Lung (tissue), 17 donors: ENCODE measurements at places on chromosomes 1 and 21.
A peak's percentile ranks its signal among the peaks of the same experiment; 100 is the strongest.

DNA sequence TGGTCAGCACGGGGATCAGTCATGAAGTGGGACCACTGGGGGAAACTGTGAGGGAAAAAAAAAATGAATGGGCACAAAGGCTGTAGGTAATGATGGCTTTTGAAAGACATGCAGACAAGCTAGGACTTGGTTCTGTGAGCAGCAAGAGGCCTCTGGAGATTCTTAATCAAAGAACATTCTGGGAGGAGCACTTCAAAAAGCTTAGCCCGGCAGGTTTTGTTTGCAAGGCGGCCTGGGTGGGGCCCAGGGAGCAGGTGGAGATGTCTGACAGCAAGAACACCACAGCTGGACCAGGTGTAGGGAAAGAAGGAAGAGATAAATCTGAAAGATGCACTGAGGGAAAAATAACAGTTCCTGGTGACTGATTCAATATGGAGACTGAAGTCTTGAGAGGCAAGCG, 6.0 kb downstream of the TEX35 start:
- no peak for DNase-seq

DNA sequence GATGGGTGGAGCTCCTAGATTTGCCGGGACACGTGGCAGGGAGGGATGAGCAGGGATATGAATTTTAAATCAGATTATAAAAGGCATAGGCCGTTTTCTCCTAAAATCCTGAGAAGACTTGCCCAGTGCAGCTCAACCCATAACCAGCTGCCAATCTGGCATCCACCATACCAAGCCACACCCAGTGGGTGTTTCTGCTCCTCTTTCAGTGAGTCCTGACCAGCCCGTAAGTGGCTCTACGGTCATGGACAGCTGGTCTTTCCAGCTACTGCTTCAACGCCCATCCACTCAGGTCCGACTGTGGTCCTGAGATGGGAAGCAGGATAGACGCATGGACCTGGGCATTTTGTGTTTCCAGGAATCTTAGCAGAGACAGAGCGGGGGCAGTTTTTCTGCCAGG, 107.2 kb downstream of the LAMC2 start:
- no peak for DNase-seq

DNA sequence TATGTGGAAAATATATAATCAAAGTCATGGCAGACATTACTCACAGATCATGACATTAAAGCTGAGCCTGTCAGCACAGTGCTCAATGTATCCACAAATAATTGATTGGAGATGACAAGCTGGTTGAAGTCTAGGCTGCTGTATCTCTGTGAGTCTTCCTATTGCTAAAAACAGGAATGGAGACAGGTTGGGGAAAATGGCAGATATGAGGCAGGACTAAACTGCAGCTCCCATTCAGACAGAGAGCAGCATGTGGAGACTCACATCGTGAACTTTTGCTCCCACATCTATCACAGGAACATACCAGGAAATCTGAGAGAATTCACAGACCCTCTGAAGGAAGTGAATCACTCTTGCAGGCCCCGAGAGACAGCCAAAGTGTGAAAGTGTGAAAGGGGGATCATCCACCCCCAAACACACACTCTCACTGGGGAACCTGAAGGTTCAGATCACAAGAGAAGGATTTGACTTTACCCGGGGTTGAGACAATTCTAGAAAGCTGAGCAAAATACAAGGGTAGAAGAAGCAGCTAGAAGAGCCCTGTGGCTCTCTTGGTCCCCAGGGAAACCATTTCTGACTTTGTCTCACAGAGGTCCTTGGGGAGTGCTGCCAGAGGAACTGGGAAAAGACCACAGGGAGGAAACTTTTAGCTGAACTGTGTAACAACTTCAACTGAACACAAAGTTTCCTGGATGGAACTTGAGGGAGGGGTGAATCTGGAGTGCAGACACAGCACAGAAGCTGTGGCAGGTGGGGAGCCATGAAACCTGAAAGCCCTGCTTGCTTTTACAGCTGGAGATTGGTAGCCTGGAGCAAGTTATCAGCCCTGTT, 173.4 kb downstream of the S1PR1 start:
- no peak for DNase-seq

GRCh38 chr1:20609541-20609940, 20.6 kb downstream of the CDA start:
- DNase-seq = no peak

GRCh38 chr1:86137436-86137835, 19.1 kb downstream of the COL24A1 start:
- DNase-seq = no peak

- DNase-seq = no peak
These were observed 19.5 kb downstream of the IFFO2 start for GRCh38 chr1:18936814-18937481.

DNA sequence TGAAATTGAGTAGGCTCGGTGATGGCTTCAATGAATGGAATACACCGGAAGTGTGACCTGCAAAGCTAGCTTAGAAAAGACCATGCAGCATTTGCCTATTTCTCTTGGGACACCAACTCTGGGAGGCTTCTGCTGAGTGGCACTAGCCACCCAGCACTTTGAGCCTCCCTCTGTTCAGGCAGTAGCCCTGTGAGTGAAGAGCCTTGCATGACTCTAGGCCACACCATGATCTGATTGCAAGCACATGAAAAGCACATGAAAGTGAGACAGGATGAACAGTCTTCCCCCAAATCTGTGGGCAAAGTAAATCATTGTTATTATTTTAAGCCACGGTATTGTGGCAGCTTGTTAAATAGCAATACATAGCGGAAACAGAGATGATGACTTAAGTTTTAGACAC, 2.8 kb downstream of the CD48 start:
- DNase-seq = no peak

- DNase-seq = no peak
These were observed 695 bp upstream of the ALG14 start for GRCh38 chr1:95073446-95073845.

DNA sequence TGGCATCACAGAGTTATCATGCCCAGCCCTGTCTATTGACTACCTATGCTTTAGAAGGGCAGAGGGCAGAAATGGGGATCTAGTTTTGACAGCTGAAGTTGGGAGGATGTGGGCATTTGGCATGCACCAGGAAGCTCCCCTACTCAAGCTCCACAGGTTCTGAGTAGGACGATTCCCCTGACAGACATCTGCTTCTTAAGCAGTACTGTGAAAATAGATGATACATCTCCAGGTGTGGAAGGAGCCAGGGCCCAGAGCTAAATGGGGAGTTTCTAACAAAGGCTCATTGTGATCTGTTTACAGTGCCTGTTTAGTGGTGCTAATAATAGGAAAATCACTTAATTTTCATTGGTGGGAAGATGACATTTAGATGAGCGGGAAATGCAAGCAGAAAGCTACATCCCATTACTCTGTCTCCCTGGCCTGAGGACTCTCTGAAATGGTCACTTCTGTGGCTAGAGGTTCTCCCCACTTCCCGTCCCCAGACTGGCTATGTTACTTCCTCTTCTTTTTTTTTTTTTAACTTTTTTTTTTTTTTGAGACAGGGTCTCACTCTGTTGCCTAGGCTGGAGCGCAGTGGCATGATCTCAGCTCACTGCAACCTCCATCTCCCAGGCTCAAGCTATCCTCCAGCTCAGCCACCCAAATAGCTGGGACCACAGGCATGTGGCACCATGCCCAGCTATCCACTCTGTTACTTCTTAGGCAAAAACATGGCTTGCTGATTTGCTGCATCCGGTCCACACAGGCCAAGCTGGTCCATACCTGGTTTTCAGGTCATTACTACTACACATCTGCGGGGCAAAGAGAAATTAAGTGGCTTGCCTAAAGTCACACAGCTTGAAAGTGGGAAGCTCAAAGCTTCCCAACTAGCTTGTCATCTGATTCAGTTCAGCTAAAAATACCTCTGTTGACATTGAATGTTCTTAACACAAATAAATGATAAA, 23.2 kb upstream of the CNIH3 start:
- peak; percentile 45 for DNase-seq

GRCh38 chr1:245475961-245476516, 321.3 kb downstream of the KIF26B start:
- no peak for DNase-seq

DNA sequence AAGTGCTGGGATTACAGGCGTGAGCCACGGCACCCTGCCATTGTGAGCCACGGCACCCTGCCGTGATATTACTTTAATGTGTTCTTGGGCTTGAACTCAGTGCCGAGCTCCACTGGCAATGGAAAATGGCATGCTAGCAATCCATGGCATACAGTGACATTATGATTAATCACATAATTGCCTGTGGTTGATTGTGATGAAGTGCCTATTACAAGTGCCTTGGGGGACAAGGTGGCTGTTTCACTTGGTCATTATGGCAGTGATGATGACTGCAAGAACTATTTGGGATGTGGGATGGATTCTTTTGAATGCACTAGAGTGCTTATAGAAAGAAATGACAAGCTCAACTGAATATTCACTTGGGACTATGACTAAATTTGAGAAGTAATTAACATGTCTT, 22.3 kb upstream of the HPCAL4 start:
- no peak for DNase-seq

DNA sequence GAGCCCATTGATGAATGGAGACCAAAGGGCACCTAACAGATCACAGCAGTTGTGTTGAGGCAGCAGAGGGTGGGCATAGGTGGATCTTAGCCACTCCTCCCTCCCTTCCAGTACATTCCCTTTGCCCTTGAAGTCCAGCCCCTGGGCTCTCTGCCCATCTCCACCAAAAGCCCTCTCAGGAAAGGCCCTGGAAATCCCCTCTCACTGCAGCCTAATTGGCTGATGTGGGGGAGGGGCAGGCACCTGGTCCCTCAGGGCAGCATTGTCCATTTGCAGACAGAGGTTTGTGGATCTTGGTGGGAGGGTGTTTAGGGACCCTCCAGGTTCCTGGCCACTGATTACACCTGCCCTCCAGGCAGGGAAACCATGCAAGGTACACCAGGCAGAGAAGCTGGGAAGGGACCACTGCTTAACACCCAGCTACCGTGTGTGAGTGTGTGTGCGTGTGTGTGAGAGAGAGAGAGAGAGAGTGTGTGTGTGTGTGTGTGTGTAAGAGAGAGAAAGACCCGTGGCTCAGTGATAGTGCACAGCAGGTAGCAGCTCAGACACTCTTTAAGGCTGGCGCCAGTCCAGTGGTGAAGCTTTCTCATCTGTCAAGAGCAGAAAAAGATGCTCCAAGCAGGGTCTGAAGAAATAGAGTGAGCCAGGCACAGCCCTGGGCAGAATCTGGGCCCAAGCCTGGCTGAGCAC, 71.1 kb downstream of the MATN1 start:
- no peak for DNase-seq

GRCh38 chr1:245698860-245699259, 544.1 kb downstream of the KIF26B start:
- peak; percentile 53 for DNase-seq

- DNase-seq = no peak
These were observed 86.4 kb downstream of the DDAH1 start for GRCh38 chr1:85378534-85378933.

GRCh38 chr1:89734442-89734841, 86.4 kb upstream of the LRRC8D start:
- DNase-seq = no peak

- DNase-seq = no peak
These were observed 17.4 kb downstream of the ENSA start for GRCh38 chr1:150612014-150612345.

DNA sequence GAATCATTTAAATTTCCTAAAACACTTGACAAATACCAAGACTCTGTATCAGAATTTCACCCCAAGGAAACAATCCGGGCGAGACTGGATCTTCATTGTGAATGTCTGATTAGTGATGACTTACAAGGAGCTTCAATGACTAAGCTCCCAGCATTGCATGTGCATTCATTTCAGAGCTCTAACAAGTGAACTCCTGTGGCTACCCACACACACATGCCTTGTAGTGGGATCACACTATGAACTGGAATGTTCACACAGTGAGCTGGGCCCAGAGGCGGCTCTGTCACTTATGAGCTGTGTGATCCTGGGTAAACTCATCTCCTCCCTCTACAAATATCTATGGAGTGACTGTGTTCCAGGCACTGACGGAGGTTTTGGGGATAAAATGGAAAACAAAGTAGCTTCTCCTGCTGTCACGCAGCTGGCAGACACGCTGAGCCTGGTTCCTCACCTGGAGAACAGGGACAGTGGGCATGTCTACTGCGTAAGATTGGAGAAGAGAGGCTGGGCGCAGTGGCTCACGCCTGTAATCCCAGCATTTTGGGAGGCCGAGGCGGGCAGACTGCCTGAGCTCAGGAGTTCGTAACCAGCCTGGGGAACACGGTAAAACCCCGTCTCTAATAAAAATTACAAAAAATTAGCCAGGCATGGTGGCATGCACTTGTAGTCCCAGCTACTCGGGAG, 56.9 kb downstream of the CLSTN1 start:
- no peak for DNase-seq

DNA sequence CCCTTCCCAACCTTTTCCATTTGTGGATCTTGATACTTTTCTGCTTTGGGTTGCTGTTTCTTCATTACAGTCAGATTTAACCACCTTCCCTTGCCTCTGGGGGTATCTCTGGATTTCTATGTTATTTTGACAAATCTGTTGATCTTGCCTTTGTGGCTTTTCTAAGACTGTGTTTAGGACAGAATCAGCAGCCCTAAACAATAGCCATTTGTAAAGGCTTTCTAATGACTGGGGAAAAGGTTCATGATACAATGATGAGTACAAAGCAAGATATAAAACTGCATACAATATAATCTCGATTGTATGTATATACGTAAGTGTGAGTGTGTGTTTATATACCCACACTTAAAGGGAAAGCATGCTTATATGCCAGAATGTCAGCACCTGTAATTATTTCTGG, 27.8 kb downstream of the FAM20B start:
- no peak for DNase-seq
